ENCODE measurements at places on chromosomes 6 and 20. TPM values are rescaled to one million over a fixed set of nuclear protein-coding genes. Genes with fewer than 3 reads are reported as not detected.
A peak's percentile ranks its signal among the peaks of the same experiment; 100 is the strongest.

DNA sequence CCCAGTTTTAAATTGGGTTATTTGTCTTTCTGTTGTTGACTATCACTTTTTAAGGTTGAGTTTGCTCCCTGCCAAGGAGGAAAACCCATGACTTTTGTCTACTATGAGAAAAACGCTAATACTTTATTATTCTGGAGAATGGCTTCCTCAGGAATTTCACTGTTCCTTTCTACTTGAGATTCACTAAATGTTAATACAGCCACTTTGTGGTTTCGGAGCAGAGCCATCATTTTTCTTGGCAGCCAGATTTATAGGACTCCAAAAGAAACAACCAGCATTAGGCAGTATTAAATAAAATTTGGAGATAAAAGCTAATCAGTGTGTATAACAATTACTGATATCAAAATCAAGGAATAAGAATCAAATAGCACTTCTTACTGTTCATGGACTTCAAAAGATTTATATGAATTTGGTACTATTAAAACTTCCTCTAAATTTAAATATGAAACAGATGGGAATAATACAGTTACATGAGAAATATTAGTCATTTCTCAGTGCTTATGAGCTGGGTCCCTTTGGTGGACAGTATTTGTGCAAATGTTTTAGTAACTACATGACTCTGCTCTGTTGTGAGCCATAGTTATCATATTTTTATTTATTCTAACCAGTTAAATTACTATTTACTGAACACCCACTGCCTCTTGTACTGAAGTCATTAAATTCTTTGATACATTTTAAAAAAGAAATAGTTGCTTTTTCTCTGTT, 64.1 kb upstream of the FBXO30 start:
- no peak for DNase-seq

GRCh38 chr6:15363523-15364400, 117.9 kb downstream of the JARID2 start:
- no peak for DNase-seq

- no peak for DNase-seq
Observed at GRCh38 chr6:4180652-4181255, 45.4 kb upstream of the ECI2 start.

DNA sequence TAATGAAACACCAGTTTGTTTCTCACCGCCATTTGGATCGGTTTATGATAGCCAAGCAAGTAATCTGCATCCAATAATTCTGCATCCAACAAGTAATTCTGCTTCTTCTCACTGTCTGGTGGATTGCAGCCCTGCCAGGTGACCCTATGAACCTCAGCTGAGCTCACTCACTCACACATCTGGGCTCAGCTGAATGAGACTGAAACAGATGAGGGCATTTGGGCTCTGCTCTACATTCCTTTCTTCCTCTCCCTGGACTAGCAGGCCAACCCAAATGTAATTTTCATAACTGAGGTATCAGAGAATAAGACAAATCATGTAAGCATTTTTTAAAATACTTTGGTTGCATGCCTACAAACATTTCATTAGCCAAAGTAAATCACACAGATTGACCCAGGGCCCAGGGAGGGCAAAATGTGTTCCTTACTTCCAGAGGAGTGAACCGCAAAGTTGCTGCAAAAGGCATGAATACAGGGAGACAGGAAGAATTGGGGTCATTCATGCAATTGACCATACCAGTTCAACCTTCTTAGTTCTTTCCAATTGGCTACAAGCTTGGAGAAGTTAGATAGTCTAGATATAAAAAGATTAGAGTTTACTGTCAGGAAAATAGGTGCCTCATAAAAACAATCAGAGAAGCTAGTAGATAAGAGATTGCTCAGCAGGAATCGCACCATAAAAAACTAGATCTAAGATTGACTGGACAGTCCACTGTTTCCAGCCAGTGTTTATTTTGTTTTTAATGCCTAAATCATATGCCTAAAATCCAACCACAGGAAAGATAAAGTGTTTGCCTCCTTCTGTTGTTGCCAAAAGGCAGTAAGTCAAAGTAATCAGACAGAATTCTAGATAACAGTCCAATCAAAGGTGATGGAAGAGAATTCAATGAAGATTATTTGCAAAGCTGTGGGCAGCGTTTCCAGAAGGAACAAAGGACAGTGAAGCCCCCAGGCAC, 43.7 kb downstream of the CBLN4 start:
- DNase-seq, result no peak

GRCh38 chr6:85498596-85499258, 48.8 kb downstream of the NT5E start:
- DNase-seq, result no peak

GRCh38 chr6:137866200-137866913, 702 bp upstream of the TNFAIP3 start:
- DNase-seq, result no peak

DNA sequence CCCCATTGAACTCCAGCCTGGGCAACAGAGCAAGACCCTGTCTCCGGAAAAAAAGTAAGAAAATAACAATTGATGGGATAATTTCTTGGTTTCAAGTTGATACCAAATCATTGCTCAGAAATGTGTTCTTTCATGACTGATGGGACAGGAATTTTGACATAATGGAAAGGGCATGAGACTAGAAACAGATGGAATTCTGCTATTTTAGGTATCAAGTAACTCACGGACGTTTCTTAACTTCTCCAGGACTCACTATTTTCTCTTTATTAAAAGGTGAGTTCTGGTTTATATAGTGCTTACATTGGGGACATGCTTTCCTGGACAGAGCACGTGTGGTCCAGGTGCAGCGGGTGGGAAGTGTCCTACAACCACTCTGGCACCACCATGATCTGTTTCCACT, 6.0 kb upstream of the DSP start:
- no peak for DNase-seq

DNA sequence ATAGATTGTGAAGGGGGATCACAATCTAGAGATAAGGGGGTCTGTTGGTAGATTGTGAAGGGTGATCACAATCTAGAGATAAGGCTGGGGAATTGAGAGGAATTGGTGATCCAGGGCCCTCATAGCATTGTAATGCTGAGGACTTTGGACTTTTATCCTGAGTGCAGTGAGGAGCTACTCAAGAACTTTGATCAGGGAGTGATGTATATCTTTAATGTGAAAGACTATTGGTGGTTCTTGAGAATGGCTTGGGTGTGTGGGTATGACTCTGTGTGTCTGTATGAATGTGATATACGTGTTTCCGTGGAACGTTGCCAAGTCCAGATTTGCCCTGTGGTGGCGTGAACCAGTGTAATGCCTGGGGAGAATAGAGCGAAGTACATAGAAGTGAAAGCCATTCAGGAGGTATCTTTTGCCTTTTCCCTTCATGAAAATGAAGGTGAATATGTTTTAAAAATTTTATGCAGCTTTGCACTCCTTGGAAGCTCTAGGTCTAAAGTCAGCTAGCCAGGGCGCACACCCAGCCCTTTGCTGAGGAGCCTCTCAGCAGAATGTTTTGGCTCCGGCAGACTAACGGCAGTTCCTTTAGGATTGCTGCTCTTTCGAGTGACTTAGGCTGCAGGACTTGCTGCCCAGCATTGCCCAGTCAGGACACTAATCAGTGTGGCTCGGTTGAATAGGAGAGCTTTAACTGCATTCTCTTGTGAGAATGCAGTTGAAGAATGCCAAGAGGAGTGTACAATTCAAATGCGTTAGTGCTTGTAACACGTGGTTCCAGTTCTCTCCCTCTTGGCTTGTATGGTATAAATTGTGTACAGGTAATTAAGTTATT, 3.5 kb downstream of the ZFAND3 start:
- no peak for DNase-seq

DNA sequence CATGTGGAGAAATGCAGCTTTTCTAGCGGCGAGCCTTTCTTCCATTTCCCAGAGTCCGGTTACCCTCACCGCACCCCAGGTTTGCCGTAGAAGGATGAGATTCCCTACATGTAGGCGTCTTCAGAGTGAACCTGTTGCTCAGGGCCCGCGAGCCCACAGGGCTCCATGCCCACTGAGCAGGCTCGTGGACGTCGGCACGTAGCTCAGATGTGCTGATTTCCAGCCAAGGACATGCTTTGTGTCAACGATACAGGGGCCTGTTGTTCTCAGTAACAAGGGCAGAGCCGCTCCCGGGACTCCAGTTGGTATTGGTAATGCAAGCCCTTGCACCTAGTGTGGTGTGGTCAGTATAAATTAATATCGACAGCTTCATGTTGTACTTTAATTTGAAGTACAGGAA, 159.6 kb downstream of the MTHFD1L start:
- no peak for DNase-seq

DNA sequence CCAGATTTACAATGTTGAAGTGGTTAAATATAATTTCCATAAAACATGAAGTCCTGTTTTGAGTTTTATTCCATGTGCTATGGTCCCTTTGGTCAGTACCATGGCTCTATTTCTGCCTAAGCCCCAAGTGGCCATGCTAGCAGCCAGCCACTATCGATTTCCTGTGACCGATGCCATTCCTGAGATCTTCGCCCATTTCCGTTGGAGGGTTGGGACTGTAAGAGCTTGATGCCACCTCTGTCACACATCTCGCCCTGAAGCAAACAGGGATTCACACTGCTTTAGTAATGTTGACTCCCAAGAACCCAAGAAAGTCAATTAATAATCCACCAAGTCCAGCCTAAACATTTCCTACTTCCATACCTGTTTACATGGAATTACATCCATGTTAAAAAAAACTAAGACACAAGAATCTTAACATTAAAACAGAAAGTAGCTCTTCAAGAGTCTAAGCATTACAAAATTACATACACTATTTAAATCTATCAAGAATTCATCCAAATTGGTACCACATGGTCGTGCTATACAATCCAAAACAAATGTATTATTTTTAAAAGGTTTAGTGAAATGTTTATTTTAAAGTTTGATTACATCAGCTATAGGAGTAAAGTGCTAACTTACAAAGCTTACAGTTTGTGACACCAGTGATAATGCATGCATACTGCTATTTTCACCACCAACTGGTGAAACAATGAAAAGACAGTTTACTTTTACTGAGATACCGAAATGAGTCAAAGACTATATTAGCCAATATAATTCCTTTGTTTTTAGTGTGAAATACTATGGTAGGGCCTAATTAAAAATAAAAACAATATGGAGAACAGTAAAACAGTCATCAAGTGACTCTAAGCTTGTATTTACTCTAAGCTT, 2.5 kb downstream of the RBM39 start:
- DNase-seq, result no peak

GRCh38 chr20:62133051-62133845, 9.9 kb downstream of the PSMA7 start:
- no peak for DNase-seq

DNA sequence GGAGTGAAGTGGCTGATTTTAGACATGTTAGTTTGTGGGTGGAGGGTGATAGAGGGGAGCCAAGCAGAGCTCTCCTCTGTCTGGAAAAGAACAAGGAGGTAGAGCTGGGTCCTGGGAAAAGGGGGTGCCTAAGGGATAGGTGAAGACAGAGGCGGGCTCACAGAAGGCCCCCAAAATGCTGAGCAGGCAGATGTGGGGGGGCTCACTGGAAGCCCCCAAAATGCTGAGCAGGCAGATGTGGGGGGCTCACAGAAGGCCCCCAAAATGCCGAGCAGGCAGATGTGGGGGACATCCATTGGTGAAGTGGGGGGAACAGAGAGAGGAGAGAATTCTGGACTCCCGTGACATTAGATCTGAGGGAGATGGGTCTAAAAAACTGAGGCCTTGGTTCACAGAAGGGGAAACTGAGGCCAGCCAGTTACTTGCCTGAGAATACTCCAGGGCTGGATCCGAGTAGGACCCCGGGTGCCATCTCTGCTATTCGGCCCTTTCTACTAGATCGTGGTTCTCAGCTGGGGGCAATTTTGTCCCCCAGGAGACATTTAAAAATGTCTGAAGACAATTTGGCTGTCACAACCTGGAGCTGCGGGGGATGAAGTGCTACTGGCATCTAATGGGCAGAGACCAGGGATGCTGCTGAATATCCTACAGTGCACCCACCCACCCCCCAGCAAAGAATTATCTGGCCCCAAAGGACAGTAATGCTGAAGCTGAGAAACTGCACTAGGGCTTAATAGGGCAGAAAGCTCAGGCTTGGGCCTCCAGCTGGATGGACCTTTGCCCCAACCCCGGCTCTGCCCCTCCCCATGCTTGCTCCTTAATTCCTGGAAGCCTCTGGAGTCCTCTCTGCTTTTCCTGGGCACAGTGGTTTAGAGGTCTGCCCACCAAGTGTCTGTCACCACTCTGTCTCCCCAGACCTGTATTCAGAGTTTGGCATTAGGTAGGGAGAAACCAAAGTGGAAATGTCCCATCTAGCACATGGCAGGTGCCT, 2.1 kb downstream of the LPIN3 start:
- no peak for DNase-seq

- DNase-seq, result no peak
Observed at GRCh38 chr20:46123482-46124245, 5.5 kb downstream of the CD40 start.

GRCh38 chr6:21587961-21588480, 5.5 kb upstream of the SOX4 start:
- DNase-seq, result peak; percentile 59

DNA sequence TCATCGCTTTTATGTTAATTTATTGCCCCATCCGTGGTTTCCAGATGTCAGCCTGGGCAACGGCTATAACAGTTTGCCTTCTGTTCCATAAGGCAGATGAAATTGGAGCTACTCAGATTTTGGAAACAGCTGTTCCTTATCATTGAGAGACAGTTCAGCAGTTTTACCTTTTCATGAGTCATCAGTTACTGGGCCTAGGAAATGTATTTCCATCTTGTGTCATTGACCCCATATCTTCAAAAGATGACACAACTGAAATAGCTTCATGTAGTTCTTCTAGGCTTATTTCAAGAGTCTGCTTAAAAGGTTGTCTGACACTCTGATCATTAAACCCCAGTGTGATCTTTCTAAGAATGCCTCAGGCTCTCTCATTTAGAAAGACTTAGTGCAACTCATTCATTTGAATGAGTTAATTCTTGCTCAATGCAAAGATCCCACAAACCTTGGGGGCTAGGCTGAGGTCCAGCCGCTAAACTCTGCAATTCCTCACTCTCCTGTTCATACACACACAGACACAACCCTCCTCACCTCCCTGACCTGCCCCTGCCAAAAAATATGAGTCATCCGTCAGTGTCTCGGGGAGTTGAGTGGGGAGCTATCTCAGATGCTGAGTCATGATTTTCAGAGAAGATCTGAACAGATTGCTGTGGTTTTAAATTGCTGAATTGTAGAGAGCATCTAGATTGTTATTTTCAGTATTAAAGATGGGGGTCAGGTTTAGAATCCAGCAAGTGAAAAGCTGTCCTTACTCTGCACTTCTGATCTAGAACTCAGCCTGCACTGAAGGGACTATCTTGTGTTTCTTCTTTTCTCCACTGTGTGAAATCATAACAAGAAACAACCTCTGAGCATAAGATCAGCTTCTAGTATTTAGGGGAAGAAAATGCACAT, 61.8 kb downstream of the RPP40 start:
- DNase-seq, result peak; percentile 40

- no peak for DNase-seq
Observed at GRCh38 chr20:47540443-47541354, 39.0 kb downstream of the NCOA3 start.

CALHM4 gene
- total RNA-seq, result not detected

TREM2 gene
- total RNA-seq, result 3.1 TPM

KHDC1L gene
- total RNA-seq, result not detected

KIF25 gene
- total RNA-seq, result 0.34 TPM

CD93 gene
- 102 TPM for total RNA-seq

ATP5F1E gene
- 125 TPM for total RNA-seq

LGSN gene
- total RNA-seq, result not detected

C20orf96 gene
- total RNA-seq, result 5.5 TPM

DNAH8 gene
- total RNA-seq, result not detected

DDO gene
- total RNA-seq, result 7.9 TPM

BTN1A1 gene
- not detected for total RNA-seq

FOXS1 gene
- 3.1 TPM for total RNA-seq

SNAP25 gene
- 0.97 TPM for total RNA-seq
